ENCODE measurements at places on chromosomes 4 and X. TPM values are rescaled to one million over a fixed set of nuclear protein-coding genes. Genes with fewer than 3 reads are reported as not detected.
A peak's percentile ranks its signal among the peaks of the same experiment; 100 is the strongest.

Gene TCEANC
- 0.96 TPM for polyA plus RNA-seq

Gene ALAS2
- not detected for polyA plus RNA-seq

DNA sequence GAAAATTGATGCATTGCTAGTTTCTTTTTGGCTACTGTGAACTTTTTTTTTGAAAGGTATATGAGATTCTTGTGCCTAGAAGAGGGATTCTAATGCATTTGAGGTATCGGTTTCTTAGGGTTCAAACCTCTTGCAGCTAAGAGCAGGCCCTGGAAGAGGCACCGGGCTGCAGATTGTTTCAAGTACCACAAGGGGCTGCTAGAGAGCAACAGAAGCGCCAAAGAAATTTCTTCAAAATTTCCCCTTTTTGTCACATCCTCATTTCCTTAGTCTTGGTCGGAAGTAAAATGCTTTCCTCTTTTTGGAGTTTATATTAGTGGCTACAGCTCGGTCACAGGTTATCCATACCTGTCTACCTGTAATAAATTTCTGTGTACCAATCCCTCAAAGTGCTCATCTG lies 89.8 kb downstream of the PDGFRA start:
- peak; percentile 11 for DNase-seq

GRCh38 chr4:41611881-41612871 lies 74.2 kb downstream of the LIMCH1 start:
- peak; percentile 17 for DNase-seq

Gene PNMA3
- 0.16 TPM for polyA plus RNA-seq

DNA sequence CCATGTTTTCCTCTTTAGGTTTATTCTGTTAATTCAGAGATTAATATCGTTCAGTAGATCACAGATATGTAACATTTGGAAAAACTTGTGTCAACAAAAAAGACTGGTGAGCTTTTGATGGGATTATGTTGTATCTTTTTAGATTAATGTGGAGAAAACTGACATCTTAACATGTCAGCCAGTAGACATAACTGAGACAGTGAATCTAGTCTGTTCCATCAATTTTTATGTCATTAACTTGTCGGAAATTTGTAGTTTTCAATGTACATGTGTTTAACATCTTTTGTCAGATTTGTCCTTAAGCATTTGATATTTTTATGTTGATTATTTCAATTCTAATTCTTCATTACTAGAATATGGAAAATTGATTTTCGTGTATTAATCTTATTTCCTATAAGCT lies 42.0 kb downstream of the APELA start:
- DNase-seq: no peak

Gene APLN
- polyA plus RNA-seq: 0.75 TPM

DNA sequence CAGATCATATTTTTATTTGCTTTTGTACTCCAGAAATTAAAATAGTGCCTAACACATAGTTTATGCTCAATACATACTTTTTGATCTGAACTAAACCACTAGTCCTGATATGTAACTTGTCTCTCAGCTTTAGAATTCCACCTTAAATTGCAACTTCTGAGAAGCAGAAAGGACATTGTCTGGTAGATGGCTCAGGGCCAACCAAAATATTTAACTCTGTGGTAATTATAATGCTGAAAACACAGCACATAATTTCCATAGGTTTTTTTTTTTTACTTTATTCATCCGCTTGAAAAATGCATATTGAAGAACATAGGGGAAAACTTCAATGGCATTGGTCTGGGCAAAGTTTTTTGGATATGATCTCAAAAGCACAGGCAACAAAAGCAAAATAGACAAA lies 59.3 kb downstream of the AREG start:
- no peak for DNase-seq

Gene FAM184B
- 0.01 TPM for polyA plus RNA-seq

DNA sequence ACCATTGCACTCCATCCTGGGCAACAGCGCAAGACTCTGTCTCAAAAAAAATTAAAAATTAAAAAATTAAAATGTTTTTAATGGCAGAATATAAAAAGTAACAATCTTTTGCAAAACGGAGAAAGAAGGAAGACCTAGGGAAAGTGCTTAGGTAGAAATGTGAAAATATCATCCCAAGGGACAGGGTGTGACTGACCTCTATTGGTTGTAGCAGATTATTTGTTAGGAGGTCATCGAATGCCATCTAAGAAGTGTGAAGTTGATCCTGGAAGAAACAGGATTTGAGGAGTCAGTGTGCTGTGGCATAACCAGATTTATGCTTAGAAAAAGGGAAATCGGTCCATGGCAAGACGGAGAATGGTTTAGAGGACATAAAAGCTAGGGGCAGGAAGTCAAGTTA lies 18.1 kb upstream of the C4orf36 start:
- DNase-seq: no peak

GRCh38 chrX:24506082-24506481 lies 41.0 kb downstream of the PDK3 start:
- peak; percentile 25 for DNase-seq

DNA sequence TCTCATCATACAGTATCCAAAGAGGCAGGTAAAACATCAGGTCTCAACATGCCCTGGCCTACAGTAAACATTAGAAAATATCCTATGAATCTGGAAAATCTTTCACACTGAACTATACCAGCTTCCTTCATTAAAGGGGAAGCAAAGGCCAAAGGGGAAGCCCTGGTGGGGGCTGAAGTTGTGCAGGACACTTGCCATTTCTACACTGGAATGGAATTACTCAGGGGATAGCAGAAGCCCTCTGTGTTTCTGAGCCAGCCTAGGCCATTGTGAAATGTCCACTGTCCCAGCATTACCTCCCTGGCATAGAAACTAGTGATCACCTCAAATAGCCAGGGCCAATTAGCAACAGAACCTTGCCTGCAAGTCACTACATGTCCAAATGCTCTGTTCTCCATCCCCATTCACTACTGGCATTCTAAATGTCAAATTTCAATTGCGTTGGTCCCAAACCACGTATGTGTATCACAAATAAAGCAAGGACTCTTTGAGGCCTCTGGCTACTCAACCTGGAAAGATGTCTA lies 429.9 kb downstream of the AFF2 start:
- no peak for DNase-seq

GRCh38 chr4:160894809-160895208 lies 1269.0 kb downstream of the FSTL5 start:
- no peak for DNase-seq

- DNase-seq: peak; percentile 40
Observed at GRCh38 chrX:68196939-68197791, 236.1 kb downstream of the OPHN1 start.

DNA sequence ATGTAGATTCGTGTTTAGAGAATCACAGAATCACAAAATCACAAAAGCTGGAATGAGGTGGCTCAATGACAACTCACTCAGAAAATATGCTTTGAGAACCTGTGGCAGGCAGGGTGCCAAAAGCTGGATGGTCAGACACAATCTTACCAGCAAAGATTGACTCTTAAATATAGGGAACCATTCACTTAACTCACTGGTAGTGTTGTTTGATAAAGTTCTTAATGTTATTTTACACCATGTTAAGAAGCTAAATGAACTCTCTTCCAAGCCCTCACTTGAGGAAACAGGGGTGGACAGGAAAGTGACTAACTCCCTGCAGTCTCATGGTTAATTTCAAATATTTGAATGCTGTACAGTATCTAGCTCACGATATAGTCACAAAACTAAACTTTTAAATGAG lies 5.7 kb upstream of the SCOC start:
- no peak for DNase-seq

Gene PHOX2B
- not detected for polyA plus RNA-seq

GRCh38 chr4:16524406-16524805 lies 298.1 kb upstream of the TAPT1 start:
- DNase-seq: no peak

Gene SPIN4
- 8.1 TPM for polyA plus RNA-seq

DNA sequence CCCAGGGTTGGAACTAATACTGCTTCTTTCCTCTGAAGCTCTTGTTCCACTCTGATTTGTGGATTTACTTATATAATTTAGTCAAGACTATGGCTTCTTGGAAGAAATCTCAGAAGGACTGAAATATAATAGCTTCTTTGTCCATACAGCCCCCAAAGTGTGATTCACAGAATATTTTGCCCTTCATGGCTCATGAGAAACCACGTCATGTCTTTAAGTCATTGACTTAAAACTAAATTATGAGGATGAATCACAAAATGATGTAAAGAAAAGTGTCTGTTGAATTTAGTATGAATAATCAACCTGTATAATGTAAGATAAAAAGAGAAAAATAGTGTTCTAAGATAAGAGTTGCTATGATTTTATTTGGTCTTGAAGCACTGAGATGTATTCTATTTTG lies 43.3 kb upstream of the AGA start:
- DNase-seq: no peak

Gene GAGE13
- not detected for polyA plus RNA-seq

DNA sequence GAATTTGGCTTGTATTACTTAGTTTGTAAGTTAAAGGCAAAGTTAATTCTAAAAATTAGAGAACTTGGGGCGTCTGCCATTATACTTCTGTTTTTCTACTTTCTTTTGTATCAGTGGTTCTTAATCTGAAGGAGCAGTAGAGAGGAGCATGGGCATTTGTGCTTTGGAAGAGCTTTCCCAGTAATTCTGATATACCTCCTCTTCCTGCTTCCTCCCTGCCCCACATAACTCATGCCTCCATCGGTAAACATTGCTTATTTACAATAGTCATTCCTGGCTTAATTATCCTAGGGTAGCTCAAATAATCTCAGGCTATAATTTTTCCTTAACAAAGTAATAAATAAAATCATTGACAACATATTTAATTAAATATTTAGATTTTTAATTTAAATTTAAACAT lies 37.1 kb upstream of the SPARCL1 start:
- no peak for DNase-seq

- DNase-seq: no peak
Observed at GRCh38 chrX:31228909-31229308, 157.1 kb upstream of the FTHL17 start.

Gene ODAPH
- 0.57 TPM for polyA plus RNA-seq

All from A549 (cell line).